ENCODE measurements at places on chromosomes 11 and 22. TPM values are rescaled to one million over a fixed set of nuclear protein-coding genes. Genes with fewer than 3 reads are reported as not detected.

The KRTAP5-2 gene
- total RNA-seq, result not detected

The APOA4 gene
- total RNA-seq, result not detected

The ZDHHC24 gene
- total RNA-seq, result 13.1 TPM

The TBX10 gene
- not detected for total RNA-seq

The MUC6 gene
- total RNA-seq, result not detected

The ADORA2A gene
- total RNA-seq, result 1.2 TPM

The OR52A1 gene
- not detected for total RNA-seq

The CDC42EP2 gene
- total RNA-seq, result 16.3 TPM

The ATP5MG gene
- total RNA-seq, result 188 TPM

The NNMT gene
- total RNA-seq, result 337 TPM

The RAG1 gene
- total RNA-seq, result 0.25 TPM

The PGA5 gene
- not detected for total RNA-seq

The SMTNL1 gene
- total RNA-seq, result not detected

The ZBTB16 gene
- 1.2 TPM for total RNA-seq

The INSC gene
- 0.07 TPM for total RNA-seq

The KCNJ11 gene
- 4.7 TPM for total RNA-seq

The VPREB1 gene
- not detected for total RNA-seq

The OR51I1 gene
- not detected for total RNA-seq

Measured in A549 treated with Hydrocortisone at 1 μM for 4 hours (cell line).